ENCODE measurements at places on chromosomes 6 and 20.

DNA sequence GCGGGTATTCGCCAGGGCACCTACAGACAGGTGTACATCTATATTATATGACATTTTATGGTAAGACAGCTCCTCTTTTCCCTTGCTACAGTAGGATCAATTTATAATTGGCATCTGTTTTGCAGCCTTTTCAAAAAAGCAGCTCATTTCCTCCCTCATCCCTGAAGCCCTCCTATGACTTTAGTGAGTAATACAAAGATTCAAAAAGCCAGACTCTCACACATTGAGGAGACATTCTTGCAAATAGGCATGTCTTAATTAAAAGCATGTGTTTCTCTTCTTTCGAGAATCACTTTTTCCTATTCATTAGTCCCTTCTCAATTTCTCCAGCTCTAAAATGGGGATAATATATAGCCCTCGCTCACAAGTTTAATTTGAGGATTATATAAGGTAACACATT lies 283.4 kb downstream of the TBC1D7 start:
- no peak for DNase-seq

DNA sequence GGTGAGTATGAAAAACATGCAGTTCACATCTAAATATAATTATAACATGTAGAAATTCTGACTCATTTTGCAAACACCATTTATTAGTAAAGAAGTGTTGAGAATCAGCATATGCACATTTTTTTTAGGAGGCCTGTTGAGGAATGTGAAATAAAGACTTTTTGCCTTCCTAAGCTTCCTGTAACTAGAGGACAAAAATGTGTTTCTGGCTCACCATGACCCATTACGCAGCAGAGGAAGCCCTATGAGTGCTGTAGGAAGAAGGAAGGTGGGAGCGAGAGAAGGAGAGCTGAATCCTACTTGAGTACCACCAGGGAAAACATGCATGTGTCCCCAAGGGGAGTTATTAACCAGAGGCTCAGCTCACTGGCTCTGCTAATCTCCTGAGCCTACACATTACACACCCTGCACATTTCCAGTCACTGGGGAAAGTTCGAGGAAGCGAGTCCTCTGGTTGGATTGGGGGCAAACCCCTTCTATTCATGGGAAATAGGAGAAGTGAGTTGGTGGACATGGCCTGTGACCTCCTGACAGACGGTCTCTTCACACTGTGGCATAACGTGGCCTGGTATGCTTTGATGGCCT lies 540.5 kb upstream of the JAG1 start:
- DNase-seq: no peak

DNA sequence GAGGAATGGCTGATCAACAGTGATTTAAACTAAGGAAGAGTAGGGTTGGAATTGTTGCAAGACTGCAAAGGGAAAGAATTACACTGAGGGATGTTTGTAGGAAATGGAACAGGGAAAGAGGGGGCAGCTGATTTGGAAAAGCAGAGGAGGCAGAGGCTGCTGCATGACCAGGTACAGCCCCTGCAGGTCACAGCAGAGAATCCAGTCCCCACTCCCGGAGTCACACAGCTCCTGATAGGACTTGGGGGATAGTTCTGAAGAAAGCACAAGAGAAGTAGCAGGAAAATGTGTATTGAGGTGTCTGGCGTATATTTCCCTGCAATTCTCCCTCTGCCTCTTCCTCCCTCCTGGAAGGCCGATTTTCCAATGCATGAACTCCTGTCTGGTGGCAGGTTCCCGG lies 92.5 kb upstream of the PDE10A start:
- DNase-seq: no peak

- no peak for DNase-seq
Observed at GRCh38 chr20:6057139-6057538, 3.3 kb upstream of the LRRN4 start.

- no peak for DNase-seq
Observed at GRCh38 chr6:593907-594212, 63.0 kb downstream of the HUS1B start.
